ENCODE measurements at places on chromosomes 4 and X. TPM values are rescaled to one million over a fixed set of nuclear protein-coding genes. Genes with fewer than 3 reads are reported as not detected.
A peak's percentile ranks its signal among the peaks of the same experiment; 100 is the strongest.

TMEM165 gene
- 101 TPM for total RNA-seq

CYTL1 gene
- 24.6 TPM for total RNA-seq

FGB gene
- total RNA-seq: not detected

GRCh38 chr4:8101213-8102075 lies 57.2 kb downstream of the ABLIM2 start:
- DNase-seq: peak; percentile 15

DNA sequence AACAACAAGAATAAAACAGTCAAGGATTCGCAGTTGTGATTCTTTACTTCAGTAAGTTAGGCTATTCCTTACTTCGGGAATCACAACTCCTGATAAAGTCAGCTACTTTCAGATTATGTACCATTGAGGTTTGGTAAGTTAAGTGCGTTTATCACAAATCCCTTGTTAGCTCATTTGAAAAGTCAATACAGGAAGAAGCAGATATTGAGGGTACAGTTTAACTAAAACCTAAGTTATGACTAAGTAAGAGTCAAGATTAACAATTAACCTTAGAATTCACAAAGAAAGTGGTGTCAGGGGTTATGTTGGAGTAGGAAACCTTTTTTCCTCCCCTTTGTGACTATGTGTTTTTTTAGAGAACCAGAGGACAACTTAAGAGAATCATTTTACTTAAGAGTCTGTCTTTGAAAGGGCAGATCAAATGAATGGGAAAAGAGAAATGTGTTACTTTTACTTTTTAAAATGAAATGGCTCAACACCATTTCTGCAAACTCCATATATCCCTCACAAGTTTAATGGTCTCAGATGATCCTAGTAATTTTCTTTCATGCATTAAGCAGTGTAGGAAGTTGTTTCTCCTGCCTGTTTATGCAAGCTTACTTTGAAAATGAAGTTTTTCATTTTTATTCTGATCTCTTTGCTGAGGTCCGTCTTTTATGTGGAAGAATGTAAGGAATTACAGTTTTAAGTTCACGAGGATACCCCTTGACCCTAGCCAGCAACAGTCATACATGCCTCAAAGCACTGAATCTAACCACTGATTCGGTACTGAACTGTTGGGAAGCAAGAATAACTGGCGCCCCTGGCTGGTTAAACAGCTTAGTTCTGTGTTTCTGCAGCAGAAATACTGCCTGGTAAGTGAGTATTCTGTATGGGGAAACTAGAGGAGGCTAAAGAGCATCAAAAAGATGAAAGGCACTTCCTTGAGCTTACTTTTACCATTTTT lies 211.7 kb downstream of the SLC4A4 start:
- DNase-seq: no peak

DNA sequence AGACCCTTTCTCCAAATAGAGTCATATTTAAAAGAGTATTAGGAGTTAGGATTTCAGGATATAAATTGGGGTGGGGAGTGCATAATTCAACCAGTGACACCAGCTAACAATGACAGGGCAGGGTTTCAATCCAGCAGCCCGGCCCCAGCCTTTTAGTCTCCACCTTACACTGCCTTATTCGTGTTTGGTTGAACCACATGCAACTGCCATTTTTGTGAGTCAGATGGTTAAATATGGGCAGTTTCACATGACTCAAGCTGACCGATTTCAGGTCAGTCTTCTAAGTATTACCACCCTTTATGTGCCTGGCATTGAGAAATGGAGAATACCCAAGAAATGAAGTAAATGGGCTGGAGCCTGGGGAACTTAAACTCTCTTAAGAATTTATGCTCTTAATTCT lies 102.8 kb downstream of the STOX2 start:
- DNase-seq: no peak

GRCh38 chrX:109373468-109373867 lies 108.4 kb downstream of the GUCY2F start:
- DNase-seq: no peak

GRCh38 chrX:113747274-113747973 lies 836.5 kb upstream of the HTR2C start:
- DNase-seq: no peak
